Posterior cingulate gyrus (tissue), 11 donors: ENCODE measurements at places on chromosomes 3 and 15.

- DNase-seq = no peak
Measured at GRCh38 chr3:69738315-69738714, 949 bp upstream of the MITF start.

GRCh38 chr3:133209871-133210550 is 171.8 kb downstream of the TMEM108 start:
- no peak for DNase-seq

- DNase-seq = no peak
Measured at GRCh38 chr3:27422617-27423016, 53.4 kb upstream of the NEK10 start.

- no peak for DNase-seq
Measured at GRCh38 chr3:138479438-138479863, 45.0 kb downstream of the ESYT3 start.

DNA sequence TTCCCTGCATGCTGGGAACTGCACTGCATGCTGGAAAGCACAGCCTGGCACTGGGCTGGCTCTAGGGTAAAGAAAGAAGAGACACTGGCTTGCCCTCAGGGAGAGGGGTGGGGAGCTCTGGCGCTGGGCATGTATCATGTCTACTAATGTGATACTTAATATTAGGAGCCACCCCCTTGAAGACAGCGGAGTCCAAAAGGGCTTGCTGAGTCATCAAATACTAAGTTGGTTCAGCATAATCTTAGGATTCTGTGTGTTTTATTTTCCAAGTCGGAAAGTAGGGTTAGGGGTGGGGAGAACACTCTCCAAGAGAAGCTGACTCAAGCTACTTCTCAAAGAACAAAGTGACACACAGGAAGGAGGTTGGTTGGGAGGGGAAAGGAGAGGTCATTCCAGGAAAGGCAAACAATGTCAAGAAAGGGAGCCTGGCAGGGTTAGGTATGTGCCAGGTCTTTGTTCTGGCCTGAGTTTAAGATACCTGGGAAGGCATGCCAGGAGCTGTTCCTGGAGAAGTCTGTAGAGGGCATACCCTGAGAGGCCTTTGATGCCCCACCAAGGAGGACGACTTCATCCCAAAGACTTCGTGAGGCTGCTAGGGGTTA is 237.8 kb upstream of the NR2E3 start:
- DNase-seq = no peak

DNA sequence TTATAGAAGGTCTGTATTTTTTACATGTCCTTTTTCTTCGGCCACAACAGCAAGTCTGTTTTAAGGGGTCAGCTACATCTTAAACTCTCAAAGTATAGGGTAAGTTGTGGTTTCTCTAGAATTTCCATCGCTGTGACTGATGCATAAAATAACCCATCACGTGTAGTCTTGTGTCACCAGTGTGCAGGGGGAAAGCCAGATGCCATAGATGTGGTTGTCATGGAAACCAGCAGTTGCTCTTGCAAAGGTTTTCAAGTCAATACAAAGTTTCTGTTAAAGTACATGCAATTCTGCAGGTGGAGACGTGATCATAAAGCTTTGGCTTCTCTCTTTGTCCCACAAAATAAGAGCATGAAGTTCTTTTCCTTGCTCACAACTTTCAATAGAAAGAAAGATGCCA is 210.3 kb upstream of the ONECUT1 start:
- no peak for DNase-seq

- no peak for DNase-seq
Measured at GRCh38 chr15:23370578-23370977, 16.0 kb downstream of the GOLGA8S start.

DNA sequence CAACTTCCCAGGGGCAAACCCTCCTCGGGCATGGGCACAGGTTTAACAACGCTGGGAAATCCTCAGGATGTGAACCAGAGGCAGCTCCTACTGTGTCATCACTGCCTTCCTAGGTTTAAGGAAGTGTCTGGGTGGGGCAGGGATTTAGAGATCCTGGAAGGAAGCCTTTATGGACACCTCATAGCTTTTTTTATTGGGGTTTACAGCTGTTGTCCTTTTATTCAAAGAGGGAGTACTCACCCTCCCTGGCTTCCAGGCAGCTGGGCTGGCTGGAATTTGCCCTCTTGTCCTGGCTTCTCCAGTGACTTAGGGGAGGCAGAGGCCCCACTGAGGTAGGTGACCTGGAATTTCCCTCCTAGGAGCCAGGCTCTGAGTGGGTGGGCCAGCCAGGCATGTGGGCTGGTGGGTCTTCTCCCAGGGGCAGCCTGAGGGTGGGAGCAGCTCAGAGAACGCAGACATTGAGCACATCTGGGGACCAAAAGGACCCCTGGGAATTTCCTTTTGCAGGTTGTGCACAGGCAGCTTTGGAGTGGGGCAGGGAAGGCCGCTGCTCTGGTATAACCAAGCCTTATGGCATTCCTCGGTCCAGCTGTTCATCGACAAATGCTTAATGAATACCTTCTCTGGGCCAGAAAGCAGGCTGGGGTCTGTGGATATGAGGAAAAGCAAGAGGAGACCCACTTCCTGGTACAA is 13.5 kb upstream of the FAM3D start:
- no peak for DNase-seq

GRCh38 chr3:187870360-187871203 is 125.3 kb upstream of the BCL6 start:
- DNase-seq = no peak

DNA sequence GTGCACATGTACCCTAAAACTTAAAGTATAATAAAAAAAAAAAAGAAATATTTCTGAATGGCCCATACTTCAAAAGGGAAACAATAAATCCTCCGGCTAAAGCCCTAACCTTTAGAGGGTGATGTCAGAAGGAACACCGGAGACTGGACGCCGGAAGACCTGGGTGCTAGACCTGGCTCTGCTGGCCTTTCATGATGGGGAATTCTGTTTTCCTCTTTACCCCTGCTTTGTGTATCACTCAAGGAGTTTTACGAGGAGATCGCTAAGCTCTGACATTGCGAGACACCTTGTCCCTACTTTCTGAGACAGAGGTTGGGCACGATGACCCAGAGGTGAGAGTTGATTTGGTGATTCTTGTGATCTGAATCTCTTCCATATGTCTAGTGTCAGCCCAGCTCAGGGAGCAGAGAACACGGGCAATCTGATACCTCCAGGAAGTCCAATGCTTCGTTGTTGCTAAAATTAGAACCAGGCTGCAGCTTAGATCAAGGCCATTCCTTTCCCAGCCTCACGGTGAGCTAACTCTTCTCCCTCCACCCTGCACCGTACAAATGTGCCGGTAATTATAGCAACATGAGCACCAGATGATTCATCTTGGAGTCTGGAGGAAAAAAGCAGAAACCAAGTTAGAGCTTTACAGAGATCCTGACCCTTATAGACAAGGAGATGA is 42.0 kb upstream of the CFAP161 start:
- no peak for DNase-seq

DNA sequence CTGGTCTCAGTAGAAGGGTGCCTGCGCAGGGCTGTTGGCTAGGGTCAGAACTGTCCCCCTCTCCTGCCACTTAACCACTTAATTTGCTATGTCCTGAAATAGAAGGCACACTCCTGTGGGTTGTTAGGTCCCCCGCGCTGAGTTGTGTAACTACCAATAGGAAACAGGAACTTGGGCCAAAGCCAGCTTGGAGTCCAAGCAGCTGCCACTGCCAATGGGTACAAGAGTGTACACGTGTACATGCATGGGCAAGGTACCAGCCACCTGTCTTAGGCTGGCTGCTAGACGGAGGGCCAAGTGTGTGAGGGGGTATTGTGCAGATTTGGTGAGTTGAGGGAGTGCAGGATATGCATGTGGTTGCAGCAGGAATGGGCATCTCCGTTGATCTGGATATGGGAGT is 29.7 kb upstream of the POLG start:
- DNase-seq = no peak

DNA sequence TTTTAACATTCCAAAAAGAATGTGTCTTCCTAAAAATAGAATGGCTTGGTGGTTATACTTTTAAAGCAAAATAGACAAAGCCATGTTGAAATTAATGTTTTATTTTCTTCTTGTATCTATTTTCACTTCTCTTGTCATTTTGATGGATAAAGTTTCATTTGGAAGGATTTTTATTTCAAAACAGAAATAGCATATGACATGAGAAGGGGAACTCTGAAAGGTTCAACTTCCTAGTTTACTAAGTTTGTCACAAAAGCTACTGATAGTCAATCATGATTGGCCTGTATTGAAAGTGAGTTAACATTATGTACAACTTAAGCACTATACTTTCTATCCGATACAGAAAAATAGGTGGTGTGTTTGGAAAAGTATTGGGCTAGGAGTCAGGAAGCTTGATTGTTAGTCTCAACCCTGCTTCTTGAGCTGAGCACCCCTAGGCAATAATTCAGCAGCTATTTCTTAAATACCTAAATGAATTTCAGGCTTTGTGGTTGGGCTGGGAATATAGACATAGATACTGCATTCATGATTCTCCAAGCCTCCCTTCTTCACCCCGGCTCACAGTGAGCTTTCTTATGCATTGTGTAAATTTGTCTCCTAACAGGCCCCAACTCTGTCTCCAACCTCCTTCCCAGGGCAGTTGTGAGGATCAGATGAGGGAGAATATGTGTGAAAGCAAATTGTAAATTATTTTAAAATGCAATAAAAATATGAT is 46.9 kb upstream of the CSPG4 start:
- no peak for DNase-seq

DNA sequence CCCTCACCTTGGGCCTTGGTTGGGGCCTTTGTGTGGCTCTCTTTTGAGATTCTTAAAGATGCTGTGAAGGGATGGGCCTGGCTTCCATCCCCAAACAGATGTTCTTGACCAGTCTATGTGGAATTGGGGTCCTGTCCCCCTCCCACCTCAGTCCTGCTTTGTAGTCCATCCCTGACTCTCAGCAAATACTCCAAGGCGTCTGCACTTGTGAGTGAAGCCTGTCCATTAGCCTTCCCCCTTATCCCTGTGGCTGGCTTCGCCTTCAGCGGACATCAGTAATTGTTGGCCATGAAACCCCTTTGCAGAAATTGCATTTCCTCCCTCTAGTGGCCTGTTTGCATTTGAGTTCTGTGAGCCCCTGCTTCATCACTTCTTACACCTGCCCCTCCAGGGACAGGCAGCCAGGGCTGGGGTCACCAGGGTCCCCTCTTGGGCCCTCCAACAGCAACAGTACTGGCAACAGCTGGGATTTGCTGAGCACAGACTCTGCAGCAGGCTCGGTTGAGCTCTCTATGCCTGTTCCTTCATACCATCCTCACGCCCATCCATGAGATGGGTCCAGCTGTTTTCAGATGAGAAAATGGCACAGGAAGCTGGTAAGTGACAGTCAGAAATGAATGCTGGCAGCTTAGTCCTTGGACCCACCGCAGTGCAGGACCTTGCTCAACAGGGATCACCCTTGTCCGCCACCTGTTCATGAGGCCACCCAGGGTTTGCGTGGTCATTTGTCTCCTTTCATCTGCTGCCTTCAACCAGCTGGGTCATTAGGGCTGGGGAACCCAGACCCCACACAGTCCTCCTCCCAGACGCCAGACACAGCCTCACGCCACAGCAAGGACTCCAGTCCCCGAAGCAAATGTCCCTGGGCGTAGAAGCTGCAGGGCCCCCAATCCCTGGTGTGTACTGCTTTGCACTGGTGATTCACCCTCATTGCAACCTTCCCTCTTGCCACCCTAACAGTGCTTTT is 8.9 kb upstream of the LRRK1 start:
- DNase-seq = no peak

GRCh38 chr3:13045904-13046568 is 27.2 kb downstream of the IQSEC1 start:
- DNase-seq = peak; percentile 67

- DNase-seq = no peak
Measured at GRCh38 chr3:172568701-172569100, 45.5 kb upstream of the TNFSF10 start.

DNA sequence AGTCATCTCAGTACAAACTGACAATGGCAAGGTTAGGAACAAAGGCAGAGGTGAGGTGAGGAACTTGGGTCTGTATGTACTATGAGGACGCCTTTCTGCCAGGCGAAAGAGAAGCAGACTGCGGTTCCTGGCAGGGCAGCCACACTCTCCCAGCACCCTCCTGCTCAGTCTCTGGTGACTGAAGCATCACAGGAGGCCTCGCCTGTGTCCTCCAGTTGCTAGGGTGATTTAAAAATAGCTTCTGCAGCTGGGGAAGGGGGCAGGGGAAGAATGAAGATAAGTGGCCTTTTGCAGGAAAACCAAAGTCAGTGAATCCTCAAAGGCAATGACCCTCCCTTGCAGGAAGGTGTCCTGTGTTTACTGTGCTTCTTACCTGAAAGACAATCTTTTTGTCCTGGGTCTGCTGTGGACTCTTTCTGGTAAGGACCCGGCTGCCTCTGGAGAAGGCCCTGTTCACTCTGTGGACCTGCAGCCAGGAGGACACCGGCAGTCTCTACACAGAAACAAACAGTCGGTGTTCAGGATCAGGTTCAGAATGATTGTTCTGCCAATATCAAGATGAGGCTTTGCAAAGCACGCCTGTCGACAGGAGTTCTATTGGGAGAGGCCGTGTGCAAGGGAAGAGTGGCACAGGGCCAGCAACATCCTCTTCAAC is 65.7 kb upstream of the DGKG start:
- no peak for DNase-seq

GRCh38 chr15:71079208-71080044 is 35.8 kb upstream of the THSD4 start:
- no peak for DNase-seq

DNA sequence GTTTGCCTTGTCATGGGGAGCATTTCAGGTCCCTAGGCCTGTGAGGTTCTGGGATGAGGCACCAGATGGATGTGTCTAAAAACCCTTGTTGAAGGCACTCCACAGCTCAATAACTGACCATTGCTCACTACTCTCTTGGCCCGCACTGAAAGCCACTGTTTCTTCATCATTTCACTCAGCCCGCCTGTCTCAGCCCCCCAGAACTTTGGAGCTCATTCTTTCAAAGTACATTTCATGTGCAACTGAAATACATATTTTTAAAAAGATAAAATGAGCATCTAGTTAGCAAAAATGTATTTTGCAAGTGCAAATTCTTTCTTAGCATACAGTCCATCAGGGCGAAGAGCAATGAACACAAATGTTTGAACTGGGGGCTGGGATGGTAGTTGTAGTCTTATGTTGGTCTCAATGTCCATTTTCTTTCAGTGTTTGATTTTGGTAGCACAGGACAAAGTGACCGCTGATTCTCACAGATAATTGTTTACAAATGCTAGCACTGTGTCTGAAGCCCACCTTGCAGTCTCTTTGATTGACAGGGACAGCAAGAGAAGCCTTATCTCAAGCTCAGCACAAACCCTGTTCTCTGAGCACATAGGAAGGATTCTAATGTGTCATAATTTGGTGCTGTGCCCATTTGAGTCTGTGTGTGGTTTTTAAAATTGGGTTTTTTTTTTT is 19.6 kb downstream of the HEMK1 start:
- no peak for DNase-seq

GRCh38 chr3:28315711-28316110 is 32.8 kb upstream of the ZCWPW2 start:
- no peak for DNase-seq

GRCh38 chr3:51680663-51681230 is 9.7 kb downstream of the TEX264 start:
- DNase-seq = no peak

GRCh38 chr15:73978896-73979295 is 13.2 kb downstream of the STOML1 start:
- DNase-seq = no peak

DNA sequence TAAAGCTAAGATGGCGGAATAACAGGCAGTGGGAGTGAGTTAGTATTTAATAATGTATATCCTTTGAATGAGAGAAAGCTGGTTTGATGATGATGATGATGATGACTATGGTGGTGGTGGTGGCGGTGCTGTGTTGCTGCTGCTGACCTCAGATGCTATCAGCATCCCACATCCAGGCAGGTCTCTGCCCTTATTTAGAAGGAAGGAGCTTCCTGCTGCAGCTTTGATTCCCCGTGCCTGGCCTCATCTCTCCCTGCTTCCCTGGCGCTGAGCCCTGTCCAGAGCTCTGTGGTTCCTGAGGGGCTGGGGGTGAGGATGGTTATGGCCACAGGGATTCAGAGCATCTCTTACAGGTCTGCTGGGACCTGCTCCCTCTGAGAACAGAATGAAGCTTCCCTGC is 73.1 kb downstream of the RAB11A start:
- DNase-seq = no peak
